ENCODE measurements at places on chromosomes 5 and 9.

DNA sequence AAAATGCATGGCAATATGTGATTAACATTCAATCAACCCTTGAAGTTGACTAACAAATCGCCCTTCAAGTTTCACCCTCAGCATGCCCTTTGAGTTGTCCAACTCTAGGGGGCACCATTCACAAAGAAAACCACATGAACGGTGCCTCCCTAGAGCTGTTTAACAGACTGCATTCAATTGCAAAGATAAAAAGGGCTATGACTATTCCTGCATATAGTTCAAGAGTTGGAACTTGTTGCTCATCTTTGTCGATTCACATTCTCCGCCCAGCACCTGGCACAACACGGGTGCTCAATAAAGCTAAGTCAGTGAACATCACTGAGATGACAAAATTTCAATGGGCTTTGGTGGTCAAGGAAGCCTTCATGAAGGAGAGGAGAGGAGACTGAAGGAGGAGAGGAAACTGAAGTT, 69.6 kb upstream of the SLC30A5 start:
- no peak for DNase-seq

- no peak for DNase-seq
Measured at GRCh38 chr9:109852556-109852955, 72.6 kb downstream of the PALM2AKAP2 start.

- no peak for DNase-seq
Measured at GRCh38 chr9:32698706-32699277, 63.3 kb upstream of the TAF1L start.

GRCh38 chr5:81907012-81907635, 64.7 kb upstream of the ATG10 start:
- DNase-seq: no peak

GRCh38 chr5:115838885-115839518, 2.4 kb downstream of the ATG12 start:
- peak; percentile 41 for DNase-seq

DNA sequence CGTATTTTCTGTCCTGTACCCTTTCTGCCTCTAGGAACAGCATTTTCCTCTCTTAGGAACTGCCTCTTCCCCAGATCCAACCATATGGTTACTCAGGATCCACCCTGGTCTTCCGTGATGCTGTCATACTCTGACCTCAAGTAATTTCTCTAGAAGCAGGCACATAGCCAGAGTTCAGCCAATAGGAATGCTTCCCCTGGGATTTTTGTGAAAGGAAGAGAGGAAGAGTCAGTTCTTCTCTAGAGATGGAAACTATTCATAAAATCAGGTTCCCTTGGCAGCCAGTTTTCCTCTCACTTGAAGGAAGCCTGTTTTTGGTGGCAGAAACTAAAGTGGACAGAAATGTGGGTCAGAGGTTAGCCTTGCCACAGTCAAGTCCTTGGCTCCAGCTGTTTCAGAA, 400.1 kb upstream of the PCSK5 start:
- no peak for DNase-seq

GRCh38 chr9:123267481-123268198, 746 bp downstream of the STRBP start:
- DNase-seq: peak; percentile 21

DNA sequence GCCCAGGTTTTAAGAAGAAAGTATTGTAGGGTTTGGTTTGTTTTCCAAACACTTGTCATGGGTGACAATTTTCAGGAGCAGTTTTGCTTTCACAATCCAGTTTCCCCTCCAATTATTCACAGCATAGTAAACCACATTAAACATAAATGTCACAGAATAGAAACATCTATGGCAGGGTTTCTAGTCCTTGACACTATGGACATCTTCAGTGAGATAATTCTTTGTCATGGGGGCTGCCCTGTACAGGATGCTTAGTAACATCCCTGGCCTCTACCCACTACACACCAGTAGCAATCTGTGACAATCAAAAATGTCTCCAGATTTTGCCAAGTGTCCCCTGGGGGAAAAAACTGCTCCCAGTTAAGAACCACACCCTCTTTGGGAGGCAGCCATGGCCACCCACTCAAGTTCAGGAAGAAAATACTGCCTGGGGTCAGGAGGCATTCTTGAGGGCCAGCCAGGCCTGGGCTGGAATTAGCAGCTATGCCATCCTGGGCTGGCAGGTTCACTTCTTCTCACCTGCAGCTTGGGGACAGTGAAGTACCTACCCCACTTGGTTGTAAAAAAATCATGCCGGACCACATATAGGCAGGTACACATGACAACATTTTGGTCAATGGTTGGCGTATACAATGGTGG, 116.3 kb downstream of the HSD17B3 start:
- DNase-seq: no peak

DNA sequence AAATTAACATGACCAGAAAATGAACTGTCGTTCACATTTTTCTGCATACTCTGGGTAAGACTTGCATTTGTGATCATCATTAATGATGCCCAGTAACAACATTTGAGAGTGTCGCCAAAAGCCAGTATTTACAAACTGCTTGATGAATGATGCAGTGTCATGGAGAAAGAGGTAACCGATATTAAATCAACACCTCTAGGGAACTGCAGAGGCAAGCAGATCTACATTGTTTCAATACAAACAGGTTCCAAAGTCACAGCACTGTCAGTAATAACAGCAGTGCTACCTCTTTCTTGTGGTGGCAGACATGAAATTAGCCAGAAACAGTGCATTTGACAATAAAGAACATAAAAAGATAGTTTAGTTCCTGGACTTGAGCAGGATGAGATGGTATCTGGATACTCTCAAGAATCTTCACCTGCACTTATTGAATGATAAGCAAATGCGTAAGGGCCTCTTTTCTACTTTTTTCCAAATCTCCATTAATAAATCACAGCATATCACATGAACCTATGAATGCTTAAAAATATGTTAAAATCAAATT, 456.6 kb downstream of the ARHGEF28 start:
- DNase-seq: no peak

GRCh38 chr5:69083412-69083811, 10.4 kb upstream of the SLC30A5 start:
- no peak for DNase-seq

DNA sequence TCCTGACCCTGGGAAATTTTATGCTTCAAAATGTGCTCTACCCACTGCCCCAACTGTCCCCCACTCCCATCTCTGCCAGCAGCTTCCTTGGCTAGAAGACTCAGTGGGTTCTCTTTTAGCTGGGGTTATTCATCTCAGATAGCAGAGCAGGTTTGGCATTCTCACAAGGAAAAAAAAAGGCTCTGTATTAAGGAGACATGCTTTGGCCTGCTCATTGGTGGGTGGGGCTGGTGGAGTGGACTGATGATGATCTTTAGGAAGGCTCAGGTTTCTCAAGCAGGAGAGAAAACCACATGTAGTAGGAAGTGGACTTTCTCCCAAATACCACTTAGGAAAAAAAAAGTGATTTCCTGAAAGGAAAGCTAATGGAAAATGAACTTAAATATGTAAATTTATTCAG, 279.2 kb upstream of the ZNF462 start:
- DNase-seq: no peak

DNA sequence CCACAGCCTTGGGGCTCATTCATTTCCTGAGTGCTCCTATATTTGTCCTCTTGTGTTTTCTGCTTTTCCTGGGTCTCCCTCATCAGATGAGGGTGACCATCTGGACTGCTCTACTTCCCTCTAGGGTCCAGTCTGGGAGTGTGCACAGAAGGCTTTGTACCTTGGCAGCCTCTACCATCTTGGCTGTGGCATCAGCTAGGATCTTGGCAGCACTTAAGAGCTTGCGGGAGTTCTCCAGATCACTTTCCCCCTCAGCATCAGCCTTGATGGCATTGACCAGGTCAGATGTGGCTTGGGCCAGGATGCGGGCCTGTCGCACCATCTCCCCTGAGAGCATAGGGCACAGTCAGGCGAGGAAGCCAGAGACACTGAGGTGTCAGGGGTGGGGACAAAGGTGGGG, 15.8 kb downstream of the TLN1 start:
- no peak for DNase-seq

GRCh38 chr5:86968301-86968753, 299.4 kb upstream of the RASA1 start:
- no peak for DNase-seq

GRCh38 chr9:76456202-76456926, 2.6 kb upstream of the GCNT1 start:
- peak; percentile 61 for DNase-seq

DNA sequence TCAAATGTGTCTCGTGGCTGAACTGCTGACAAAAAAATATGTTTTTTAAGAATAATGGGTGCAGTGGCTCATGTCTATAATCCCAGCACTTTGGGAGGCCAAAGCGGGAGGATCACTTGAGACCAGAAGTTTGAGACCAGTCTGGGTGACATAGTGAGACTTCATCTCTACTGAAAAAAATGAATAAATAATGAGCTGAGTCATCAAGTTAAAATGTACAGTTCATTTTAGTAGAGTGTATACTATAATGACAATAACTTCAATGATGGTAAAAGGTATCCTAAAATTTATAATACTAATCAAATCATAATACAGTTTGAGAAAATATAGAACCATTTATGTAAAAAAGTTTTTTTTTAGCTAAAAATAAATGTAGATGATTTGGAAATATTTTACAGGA, 37.9 kb upstream of the TJP2 start:
- no peak for DNase-seq

DNA sequence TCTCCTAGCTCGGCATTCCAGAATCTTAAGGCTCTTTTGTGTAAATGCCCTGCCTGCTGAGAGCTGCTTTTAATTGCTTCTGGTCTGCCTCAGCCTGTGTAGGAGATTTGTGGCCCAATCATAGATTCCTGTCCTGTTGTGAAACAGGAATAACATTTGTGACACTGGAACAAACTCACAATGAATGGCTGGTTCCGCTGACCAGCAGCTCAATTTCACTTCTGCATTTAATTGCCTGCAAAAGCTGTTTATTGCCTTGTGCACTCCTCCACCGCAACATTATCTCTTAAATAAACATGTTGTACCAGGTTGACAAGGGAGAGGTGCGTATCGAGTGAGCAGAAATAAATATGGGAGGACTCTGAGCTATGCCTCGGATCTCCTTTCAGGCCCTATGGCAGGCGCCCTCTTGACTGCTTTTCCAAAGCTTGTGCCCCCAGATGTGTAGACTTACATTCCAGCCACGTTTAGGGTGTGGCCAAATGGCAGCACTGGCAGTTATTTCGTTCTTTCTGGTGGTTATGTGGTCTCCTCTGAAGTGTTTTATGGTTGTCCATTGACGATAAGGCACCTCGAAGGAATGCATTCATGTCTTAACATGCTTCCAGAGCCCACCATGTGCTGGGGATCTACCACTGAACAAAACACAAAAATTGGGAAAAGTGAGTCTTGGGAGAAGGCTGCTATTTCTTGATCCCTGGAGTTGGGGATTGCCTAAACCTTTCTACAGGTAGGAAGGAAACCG, 58.1 kb downstream of the DMRT1 start:
- DNase-seq: no peak

DNA sequence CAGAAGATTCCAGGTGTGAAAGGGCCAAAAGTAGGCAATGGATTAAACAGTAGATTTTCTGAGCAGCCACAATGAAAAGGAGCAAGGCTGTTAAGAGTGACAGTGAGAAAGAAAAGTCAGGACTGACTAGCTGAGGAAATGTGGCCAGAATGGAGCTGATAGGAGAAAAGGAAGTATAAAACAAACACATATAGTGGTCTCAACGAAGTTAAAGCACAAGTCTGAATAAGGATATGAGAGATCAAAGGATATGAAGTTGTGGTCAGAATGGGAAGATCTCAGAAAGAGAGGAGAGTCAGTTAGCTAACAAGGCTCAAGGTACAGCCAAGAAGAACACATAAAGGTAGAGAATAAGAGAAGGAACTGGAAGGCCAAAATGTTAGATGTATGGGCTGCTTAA, 39.9 kb downstream of the FNIP1 start:
- DNase-seq: no peak

- DNase-seq: no peak
Measured at GRCh38 chr9:136421791-136422190, 11.3 kb downstream of the PMPCA start.

- DNase-seq: no peak
Measured at GRCh38 chr9:125446561-125447094, 185.0 kb downstream of the GAPVD1 start.

- no peak for DNase-seq
Measured at GRCh38 chr9:74953235-74953751, 581 bp upstream of the C9orf40 start.

GRCh38 chr9:89648247-89649000, 43.6 kb downstream of the GADD45G start:
- no peak for DNase-seq

DNA sequence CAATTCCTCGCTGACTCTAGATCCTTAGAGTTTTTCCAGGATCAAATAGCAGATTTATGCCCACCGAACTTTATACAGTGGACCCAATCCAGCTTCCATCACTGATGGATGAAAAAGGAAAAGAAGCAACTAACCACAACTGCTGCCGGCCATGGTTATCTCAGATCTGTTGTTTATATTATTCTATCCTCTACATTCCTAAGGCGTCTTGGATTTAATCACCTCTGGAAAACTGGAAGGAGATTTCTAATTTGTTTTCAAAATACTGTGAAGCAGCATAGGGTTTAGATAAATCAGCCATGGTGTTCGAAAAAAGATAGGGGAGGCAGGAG, 663 bp upstream of the ZNF366 start:
- DNase-seq: no peak

DNA sequence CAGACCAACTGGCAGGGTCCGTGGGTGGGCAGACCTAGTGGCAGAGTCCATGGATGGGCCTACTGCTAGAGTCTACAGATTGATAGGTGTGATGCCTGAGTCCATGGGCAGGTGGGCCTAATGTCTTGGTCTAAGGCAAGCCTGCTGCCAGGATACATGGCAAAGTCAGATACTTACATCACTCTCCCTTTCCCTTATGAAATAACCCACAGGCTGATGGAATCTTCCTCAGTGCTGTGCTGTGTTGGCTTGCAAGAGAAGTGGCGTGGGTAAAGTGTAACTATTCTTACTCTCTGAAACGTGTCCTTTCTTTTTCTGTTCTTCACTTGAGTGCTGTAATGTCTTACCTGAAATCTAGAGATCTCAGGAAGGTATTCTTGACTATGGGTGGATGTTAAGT, 67.3 kb upstream of the ADRB2 start:
- DNase-seq: no peak

DNA sequence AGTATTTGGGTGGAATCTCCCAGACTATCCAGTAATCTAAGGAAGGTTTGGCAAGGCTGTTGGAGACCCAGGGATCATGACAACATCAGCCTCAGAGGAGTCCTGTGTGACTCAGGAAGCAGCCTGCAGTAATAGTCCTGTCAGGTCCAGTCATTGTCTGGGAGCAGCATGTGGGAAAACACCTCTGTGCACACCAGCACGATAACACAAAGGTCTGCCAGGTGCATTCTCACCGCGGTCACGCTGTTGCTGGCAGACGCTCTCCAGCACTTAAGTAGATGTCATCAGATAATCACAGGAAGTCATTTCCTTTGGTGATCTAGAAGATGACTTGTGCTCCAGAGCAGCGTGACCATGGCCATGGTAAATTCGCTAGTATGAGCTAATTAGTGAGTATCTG, 99.2 kb upstream of the IQGAP2 start:
- peak; percentile 56 for DNase-seq
